ENCODE measurements at places on chromosomes 1 and 21.

GRCh38 chr1:204883405-204883804, 12.7 kb downstream of the NFASC start:
- no peak for DNase-seq

- no peak for DNase-seq
Measured at GRCh38 chr1:183882335-183883167, 77.6 kb downstream of the RGL1 start.

GRCh38 chr1:38076455-38076854, 29.9 kb upstream of the POU3F1 start:
- DNase-seq = no peak

DNA sequence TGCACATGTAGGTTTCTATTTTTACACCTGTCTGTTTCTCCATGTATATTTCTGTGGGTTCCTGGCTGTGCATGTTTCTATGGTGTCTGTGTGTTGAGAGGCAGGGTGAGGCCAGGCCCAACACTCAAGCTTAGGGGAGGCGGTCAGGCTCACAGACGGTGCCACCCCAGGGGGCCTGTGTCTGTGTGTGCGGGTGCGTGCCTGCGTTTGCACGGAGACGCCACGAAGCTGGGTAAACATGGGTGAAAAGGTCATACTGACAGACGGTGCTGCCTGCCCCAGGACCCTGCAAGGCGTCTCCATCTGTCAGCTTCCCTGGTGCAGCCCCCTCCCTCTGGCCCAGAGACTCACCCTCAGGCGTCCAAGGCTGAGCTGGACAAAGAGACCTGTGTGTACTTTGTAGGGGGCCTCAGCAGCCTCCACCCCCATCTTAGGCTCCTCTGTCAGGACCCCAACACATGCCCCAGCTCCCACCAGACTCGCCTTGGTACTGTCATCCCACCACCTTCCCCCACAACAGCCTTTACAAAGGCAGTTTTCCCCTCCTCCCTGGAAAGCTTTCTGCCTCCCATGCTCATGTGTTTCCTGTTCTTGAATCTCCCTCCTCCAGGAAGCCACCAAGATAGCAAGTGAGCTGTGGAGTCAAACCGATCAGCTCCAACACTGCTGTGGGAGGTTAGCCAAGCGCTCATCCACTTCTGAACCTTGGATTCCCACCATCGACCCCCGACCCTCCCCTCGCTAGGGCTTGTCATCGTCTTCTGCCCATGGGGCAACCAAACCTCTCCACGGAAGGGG, 34.1 kb downstream of the PTPRF start:
- no peak for DNase-seq

DNA sequence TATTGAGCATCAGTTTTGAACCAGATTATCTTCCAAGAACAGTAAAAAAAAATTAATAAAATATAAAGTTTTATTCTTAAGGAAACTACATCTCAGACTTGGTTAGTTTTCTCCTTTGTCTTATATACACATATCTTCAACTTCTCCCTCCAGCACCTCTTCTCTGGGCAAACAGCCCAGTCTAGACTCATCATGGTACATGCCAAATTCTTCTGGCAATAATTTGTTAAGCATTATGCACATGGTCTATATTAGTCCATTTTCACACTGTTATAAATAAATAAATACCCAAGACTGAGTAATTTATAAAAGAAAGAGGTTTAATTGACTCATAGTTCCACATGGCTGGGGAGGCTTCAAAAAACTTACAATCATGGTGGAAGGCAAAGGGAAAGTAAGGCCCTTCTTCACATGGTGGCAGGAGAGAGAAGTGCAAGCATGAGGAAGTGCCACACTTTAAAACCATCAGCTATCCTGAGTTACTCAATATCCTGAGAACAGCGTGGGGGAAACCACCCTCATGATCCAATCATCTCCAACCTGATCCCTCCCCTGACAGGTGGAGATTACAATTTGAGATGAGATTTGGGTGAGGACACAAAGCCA, 108.7 kb upstream of the RNPC3 start:
- no peak for DNase-seq

GRCh38 chr1:116574581-116575291, 3.9 kb upstream of the CD58 start:
- peak; percentile 82 for DNase-seq

GRCh38 chr1:150259217-150259616, 1.6 kb downstream of the CA14 start:
- no peak for DNase-seq

GRCh38 chr1:53196017-53196484, 573 bp upstream of the CPT2 start:
- DNase-seq = no peak

DNA sequence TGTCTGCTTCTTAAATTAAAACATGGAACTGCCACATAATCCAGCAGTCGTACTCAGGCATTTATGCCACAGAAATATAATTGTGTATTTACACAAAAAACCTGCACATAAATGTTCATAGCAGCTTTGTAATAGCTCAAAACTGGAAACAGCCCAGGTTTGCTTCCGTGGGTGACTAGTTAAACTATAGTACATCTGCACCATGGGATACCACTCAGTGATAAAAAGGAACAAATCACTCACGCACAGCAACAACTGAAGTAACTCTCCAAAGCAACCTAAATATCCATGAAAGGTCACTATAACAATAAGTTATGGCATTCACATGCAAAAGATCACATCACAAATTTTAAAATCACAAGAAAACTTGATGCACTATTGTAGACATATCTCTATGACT, 64.4 kb downstream of the KCNT2 start:
- DNase-seq = no peak

- no peak for DNase-seq
Measured at GRCh38 chr1:110070282-110070669, 196 bp downstream of the ALX3 start.

DNA sequence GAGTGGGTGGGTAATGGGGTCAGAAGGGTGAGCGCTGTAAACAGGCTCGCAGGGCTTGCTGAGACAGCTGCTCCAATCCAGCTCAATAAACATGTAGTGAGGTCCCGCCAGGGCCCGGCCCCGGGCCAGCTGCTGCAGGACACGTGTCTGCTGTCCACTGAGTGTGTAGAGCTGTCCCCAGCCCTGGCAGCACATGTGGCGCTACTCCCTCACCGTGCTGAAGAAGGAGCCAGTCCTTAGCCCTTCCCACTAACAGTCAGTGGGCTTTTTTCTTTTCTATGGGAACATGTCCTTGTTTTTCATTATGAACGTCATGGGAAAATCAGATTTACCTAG, 78.9 kb upstream of the C1orf174 start:
- no peak for DNase-seq

- no peak for DNase-seq
Measured at GRCh38 chr1:237712586-237713157, 178.1 kb downstream of the ZP4 start.

GRCh38 chr1:165560883-165561656, 17.3 kb downstream of the LRRC52 start:
- DNase-seq = no peak

- DNase-seq = peak; percentile 75
Measured at GRCh38 chr1:181134543-181135436, 46.3 kb downstream of the IER5 start.

GRCh38 chr1:193358419-193358818, 172.0 kb upstream of the B3GALT2 start:
- DNase-seq = no peak

All from HT-29 (cell line).